GM23338 (cell line): ENCODE measurements at places on chromosomes 16 and 17. TPM values are rescaled to one million over a fixed set of nuclear protein-coding genes. Genes with fewer than 3 reads are reported as not detected.

DNA sequence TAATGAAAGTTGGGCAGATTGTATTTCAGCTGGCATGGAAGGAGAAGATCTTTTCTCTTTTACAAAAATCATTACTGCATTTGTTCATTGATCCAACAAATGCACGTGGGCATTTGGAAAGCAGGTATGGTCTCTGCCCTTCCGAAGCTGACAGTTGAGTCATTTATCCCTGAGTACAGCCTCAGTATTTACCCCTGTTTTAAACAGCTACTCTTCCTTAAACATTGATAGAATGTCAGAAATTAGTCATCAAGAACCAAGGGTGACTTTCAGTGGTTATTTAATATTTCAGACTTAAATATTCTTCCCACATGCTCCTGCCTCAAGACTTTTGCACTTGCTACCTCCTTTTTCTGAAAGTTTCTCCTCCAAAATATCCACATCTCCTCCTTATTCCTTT, 226.7 kb upstream of the HSBP1 start:
- no peaks in the 10 kb centered on the region for H3K36me3 ChIP-seq
- no peak overlapping the region for H3K27ac ChIP-seq
- no peak overlapping the region for H3K4me3 ChIP-seq

C1QTNF1 gene
- 1.9 and 5.2 TPM in 2 replicates for total RNA-seq

GRCh38 chr16:54957403-54958166, 26.9 kb downstream of the IRX5 start:
- DNase-seq, result peak; percentile 67
- no peaks in the 10 kb centered on the region for H3K4me1 ChIP-seq
- H3K27ac ChIP-seq, result no peak overlapping the region
- no peaks in the 10 kb centered on the region for H3K27me3 ChIP-seq
- H3K4me3 ChIP-seq, result no peak overlapping the region
- H3K36me3 ChIP-seq, result no peaks in the 10 kb centered on the region

- no peaks in the 10 kb centered on the region for H3K36me3 ChIP-seq
- no peak for DNase-seq
- H3K27ac ChIP-seq, result no peak overlapping the region
- peaks cover 8% of the 10 kb centered on the region; the same call in 1 of the 2 replicates for H3K4me1 ChIP-seq
Observed at GRCh38 chr16:55179411-55179810, 144.6 kb upstream of the IRX6 start.

- no peak overlapping the region for H3K4me3 ChIP-seq
- no peaks in the 10 kb centered on the region for H3K36me3 ChIP-seq
- no peaks in the 10 kb centered on the region for H3K27me3 ChIP-seq
- peaks cover 16% of the 10 kb centered on the region; the same call in 1 of the 2 replicates for H3K4me1 ChIP-seq
Observed at GRCh38 chr16:85396879-85397871, 215.9 kb upstream of the GSE1 start.

CX3CL1 gene
- total RNA-seq, result 0.16 and 2.8 TPM in 2 replicates

MFSD6L gene
- total RNA-seq, result 1.9 and 2.8 TPM in 2 replicates

DNA sequence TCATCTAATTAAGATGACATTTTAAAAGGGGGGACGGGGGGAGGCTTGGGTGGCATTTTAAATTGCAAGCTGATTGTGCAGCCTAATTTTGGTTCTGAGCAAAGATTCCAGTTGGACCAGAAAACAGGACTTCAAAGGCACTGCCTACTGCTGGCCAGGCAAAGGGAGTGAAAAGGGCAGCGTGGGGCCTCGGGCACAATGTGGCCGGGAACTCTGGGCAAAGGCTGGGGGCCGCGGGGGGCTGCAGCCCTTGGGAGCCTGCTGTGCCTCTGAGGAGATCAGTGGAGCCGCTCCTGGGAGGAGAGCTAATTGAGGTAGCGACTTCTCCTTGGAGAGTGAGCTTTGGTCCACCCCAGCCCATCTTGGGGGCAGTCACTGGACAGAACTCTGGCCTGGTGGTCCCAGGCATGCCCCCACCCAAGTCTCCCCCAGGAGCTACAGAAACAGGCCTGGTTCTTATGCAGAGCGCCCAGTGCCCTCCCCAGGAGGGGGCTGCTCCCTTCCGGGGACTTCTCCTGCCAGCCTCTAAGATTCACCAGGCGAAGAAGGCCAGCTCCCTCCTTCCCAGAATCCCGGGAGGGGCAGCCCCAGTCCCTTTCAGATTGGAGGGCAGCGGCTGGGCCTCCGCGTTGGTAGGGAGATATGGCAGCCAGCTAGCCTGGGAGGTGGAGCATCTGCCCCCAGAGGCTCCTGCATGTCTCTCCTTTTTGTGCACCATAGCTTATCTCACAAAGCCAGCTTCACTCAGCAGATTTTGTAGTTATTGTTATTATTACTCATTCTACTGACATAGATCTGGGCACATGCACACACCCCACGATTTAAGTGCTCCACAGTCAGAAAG, 115.6 kb downstream of the GNAO1 start:
- no peak for DNase-seq
- H3K27me3 ChIP-seq, result no peaks in the 10 kb centered on the region
- no peak overlapping the region for H3K27ac ChIP-seq
- no peaks in the 10 kb centered on the region for H3K36me3 ChIP-seq

GRCh38 chr16:79533292-79533691, 67.2 kb downstream of the MAF start:
- no peaks in the 10 kb centered on the region for H3K36me3 ChIP-seq
- H3K4me1 ChIP-seq, result no peaks in the 10 kb centered on the region
- H3K4me3 ChIP-seq, result no peak overlapping the region
- no peak for DNase-seq

DNA sequence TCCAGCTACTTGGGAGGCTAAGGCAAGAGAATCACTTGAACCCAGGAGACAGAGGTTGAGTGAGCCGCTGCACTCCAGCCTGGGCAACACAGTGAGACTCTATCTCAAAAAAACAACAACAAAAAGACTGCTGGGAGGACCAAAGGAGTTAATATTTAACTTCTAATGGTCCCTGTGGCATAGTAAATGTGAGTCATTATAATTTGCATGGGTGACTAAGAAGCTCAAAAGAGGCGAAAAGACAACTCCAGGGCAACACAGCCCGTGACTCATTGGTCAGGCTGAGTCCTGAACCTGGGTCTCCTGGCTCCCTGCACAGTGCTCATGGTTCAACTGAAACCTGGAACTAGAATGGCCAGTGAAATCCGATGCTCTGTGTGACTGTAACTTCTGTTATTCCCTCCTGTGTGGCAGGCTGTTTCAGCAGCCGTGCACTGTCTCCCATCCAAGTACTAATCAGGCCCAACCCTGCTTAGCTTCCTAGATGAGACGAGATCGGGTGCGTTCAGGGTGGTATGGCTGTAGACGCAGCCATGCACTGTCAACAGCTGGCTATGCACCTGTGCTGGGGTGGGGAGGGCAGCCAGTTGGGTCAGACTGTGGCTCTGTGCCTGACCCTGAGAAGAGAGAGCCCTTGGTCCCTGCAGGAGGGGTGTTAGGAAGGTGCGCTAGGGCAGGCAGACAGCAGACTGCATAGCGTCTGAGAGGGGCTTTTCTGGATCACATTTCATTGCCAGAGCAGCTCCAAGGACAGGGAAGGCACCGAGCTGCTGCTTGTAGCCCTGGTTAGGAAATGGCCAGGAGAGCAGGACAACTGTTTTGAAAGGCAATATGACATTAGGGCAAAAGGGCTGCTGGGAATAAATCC, 14.5 kb upstream of the GPRC5C start:
- no peak overlapping the region for H3K4me3 ChIP-seq
- H3K27me3 ChIP-seq, result no peaks in the 10 kb centered on the region
- H3K4me1 ChIP-seq, result no peaks in the 10 kb centered on the region
- no peaks in the 10 kb centered on the region for H3K36me3 ChIP-seq
- H3K27ac ChIP-seq, result no peak overlapping the region

KRT17 gene
- total RNA-seq, result 0.63 TPM in 1 of 2 replicates, not detected in the other

- H3K36me3 ChIP-seq, result no peaks in the 10 kb centered on the region
- H3K27ac ChIP-seq, result peak overlapping the region; percentile 52; the same call in 1 of the 2 replicates
- no peaks in the 10 kb centered on the region for H3K27me3 ChIP-seq
- 0 out of 2 replicates have a peak, but pooled peaks cover 7% of the 10 kb centered on the region for H3K4me1 ChIP-seq
Observed at GRCh38 chr17:80785477-80786178, 206.0 kb upstream of the CHMP6 start.

GRCh38 chr17:10060526-10060925, 137.9 kb downstream of the GAS7 start:
- no peaks in the 10 kb centered on the region for H3K36me3 ChIP-seq
- no peaks in the 10 kb centered on the region for H3K27me3 ChIP-seq

GRCh38 chr16:78916928-78917545, 683.5 kb downstream of the MAF start:
- H3K27me3 ChIP-seq, result no peaks in the 10 kb centered on the region
- H3K27ac ChIP-seq, result no peak overlapping the region
- H3K4me3 ChIP-seq, result no peak overlapping the region
- H3K4me1 ChIP-seq, result no peaks in the 10 kb centered on the region

GRCh38 chr17:28057731-28058246, 15.3 kb downstream of the NLK start:
- no peaks in the 10 kb centered on the region for H3K27me3 ChIP-seq
- peaks cover 59% of the 10 kb centered on the region for H3K4me1 ChIP-seq
- H3K36me3 ChIP-seq, result no peaks in the 10 kb centered on the region
- no peak overlapping the region for H3K4me3 ChIP-seq

- DNase-seq, result no peak
- H3K4me3 ChIP-seq, result no peak overlapping the region
- no peaks in the 10 kb centered on the region for H3K4me1 ChIP-seq
- no peaks in the 10 kb centered on the region for H3K36me3 ChIP-seq
- H3K27ac ChIP-seq, result no peak overlapping the region
Observed at GRCh38 chr16:65958086-65958485, 408.4 kb upstream of the CDH5 start.

DNA sequence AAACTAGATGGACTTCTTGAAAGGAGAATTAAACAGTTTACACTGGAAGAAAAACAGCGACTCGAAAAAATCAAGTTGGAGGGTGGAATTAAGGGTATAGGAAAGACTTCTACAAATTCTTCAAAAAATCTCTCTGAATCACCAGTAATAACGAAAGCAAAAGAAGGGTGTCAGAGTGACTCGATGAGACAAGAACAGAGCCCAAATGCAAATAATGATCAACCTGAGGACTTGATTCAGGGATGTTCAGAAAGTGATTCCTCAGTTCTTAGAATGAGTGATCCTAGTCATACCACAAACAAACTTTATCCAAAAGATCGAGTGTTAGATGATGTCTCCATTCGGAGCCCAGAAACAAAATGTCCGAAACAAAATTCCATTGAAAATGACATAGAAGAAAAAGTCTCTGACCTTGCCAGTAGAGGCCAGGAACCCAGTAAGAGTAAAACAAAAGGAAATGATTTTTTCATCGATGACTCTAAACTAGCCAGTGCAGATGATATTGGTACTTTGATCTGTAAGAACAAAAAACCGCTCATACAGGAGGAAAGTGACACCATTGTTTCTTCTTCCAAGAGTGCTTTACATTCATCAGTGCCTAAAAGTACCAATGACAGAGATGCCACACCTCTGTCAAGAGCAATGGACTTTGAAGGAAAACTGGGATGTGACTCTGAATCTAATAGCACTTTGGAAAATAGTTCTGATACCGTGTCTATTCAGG, 85.0 kb downstream of the C17orf58 start:
- DNase-seq, result no peak
- H3K27me3 ChIP-seq, result no peaks in the 10 kb centered on the region
- H3K27ac ChIP-seq, result no peak overlapping the region
- no peak overlapping the region for H3K4me3 ChIP-seq

GRCh38 chr17:35238821-35239220, 4.1 kb upstream of the SLFN5 start:
- no peak overlapping the region for H3K4me3 ChIP-seq
- H3K27me3 ChIP-seq, result peaks cover 9% of the 10 kb centered on the region; the same call in 1 of the 2 replicates
- H3K27ac ChIP-seq, result no peak overlapping the region
- no peaks in the 10 kb centered on the region for H3K36me3 ChIP-seq
- DNase-seq, result no peak

DNA sequence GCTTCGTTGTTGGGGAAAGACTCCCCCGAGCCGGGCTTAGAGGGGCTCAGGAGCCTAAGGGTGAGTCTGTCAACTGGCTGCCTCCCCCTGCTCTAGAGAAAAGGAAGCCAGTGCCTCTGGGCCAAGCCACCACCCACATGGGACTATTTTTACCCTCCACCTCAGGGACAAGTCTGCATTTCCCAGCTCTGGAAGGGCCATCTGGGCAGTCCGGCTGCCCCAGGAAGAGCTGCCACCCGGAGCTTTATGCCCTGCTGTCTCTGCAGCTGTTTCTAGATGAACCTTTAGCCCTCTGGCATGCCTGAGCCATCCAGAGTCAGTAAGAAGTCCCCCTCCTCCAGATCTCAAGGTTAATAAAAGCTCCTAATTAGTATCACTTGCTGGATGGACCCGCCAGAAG, 5.3 kb upstream of the RPRML start:
- H3K4me1 ChIP-seq, result peaks cover 26% of the 10 kb centered on the region
- peaks cover 10% of the 10 kb centered on the region for H3K27me3 ChIP-seq

DNA sequence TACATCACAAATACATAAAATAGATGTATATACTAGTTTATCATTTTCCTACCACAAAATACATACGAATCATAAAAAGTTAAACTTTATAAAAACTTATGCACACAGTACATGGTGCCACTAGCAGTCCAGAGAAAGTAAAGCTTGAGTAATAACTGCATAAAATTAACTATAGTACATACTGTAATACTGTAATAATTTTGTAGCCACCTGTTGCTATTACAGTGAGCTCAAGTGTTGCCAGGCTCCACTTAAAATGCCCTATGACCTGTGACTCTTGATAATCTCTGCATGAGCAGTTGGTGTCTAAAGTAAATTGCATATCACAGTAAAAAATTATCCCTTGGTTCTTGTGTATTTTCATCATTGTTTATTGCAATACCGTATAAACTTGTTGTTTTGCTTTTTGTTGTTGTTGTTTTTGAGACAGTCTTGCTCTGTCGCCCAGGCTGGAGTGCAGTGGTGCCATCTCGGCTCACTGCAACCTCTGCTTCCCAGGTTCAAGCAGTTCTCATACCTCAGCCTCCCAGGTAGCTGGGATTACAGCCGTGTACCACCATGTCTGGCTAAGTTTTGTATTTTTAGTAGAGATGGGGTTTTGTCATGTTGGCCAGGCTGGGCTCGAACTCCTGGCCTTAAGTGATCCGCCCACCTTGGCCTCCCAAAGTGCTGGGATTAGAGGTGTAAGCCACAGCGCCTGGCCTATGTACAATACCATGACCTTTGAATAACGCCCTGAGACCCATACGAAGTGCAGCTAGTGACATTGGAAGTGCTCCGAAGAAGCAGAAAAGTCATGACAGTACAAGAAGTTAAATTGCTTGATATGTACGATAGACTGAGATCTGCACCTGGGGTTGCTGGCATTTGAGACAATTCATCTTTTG, 6.6 kb downstream of the LUC7L3 start:
- DNase-seq, result no peak
- H3K4me3 ChIP-seq, result no peak overlapping the region

DNA sequence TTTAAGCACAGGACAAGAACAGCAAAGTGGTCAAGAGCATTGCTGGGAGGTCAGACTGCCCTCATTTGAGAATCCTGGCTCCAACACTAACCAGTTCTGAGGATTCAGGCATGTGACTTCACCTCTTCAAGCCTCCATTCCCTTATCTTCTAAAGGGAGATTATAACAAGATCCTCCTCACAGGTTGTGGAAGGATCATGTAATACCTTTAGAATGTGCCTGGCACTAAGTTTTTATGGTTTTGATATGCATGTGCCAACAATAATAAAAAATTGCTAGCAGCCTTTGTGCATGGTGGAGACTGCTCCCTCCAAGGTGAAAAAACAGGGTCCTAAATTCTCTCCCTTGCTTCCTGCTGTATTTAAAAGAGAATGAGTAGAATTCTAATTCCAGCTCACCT, 36.0 kb upstream of the ADAMTS18 start:
- no peaks in the 10 kb centered on the region for H3K27me3 ChIP-seq
- H3K36me3 ChIP-seq, result no peaks in the 10 kb centered on the region
- no peaks in the 10 kb centered on the region for H3K4me1 ChIP-seq
- DNase-seq, result no peak
- no peak overlapping the region for H3K27ac ChIP-seq

GRCh38 chr16:86542756-86543750, 12.0 kb downstream of the MTHFSD start:
- H3K27me3 ChIP-seq, result no peaks in the 10 kb centered on the region
- DNase-seq, result no peak
- H3K36me3 ChIP-seq, result no peaks in the 10 kb centered on the region; the same call in 1 of the 2 replicates
- no peaks in the 10 kb centered on the region for H3K4me1 ChIP-seq
- no peak overlapping the region for H3K27ac ChIP-seq
- no peak overlapping the region for H3K4me3 ChIP-seq
